ENCODE measurements at places on chromosomes 16 and 17.

GRCh38 chr16:24135624-24136565 is 120.2 kb upstream of the CACNG3 start:
- DNase-seq, result no peak

GRCh38 chr16:49650603-49651002 is 205.3 kb downstream of the ZNF423 start:
- DNase-seq, result no peak

- DNase-seq, result no peak
These were observed 1219.8 kb downstream of the CDH8 start for GRCh38 chr16:60816461-60816860.

DNA sequence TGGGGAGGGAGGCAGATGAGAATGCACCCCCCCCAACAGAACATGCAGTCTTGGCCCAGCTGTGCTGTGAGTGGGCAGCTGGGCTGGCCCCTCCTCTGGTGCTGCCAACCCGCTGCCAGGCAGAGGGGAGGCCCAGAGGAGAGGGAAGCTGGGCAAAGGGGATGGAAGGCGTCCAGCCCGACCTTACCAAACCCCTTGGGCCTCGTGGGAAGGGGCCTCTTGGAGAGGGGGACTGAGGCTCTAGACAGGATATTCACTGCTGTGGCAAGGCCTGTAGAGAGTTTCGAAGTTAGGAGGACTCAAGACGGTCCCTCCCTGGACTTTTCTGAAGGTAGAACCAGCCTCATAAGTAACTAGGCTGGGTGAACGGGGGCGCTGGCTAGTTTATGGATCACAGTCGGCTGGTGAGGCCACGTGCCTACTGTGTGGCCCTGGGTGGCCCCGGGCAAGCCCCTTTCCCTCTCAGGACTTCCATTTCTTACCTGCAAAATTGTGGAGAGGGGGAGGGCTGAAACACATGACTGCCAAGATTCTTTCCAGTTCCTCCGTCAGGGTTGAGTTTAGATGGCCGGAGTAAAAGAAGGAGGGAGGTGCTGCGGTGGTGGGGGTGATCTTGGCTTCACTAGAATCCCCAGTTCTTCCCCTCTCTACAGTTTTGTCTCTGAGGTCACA is 857 bp upstream of the STAT5A start:
- peak; percentile 63 for DNase-seq

- no peak for DNase-seq
These were observed 6.6 kb upstream of the GALK1 start for GRCh38 chr17:75771334-75772281.

- DNase-seq, result peak; percentile 87
These were observed 222.7 kb upstream of the CIBAR2 start for GRCh38 chr16:85334718-85335583.

DNA sequence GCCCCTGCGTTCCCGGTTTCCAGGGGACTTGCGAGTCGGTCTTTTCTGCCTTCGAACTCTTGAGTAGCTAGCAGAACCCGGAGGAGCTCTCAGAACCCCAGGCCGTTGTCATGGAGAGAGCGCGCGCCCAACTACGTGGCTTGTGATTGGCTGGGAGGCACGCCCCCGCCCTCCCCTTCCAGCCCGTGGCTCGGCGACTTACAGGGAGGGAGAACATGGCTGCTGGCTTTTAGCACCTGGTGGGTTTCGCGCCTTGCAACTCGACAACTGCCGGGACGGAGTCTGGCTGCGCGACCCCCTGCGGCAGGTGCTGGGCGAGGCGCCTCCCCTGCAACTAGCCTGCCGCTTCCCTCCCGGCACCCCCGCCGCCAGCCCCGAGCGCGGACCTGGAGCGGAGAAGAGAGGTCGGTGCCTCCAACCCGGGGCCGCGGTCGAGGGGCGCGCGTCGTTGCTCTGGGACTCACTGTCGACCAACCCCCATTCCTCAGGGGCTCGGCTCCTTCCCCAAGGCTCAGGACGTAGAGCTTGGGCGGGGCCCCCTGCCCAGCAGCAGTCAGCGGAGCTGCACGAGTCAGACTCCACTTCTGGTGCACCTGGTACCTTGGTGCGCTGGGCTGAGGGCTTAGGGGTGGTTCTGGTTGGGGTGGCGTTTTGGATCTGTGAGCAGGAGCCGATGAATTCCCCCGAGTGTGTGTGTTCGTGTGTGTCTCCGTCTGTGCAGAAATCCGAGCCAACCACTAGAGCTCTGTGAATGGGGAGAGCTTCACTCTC is 9.0 kb upstream of the ZFP90 start:
- peak; percentile 99 for DNase-seq

GRCh38 chr16:69114346-69114975 is 9.0 kb downstream of the HAS3 start:
- DNase-seq, result no peak

- DNase-seq, result no peak
These were observed 73.5 kb upstream of the CLEC3A start for GRCh38 chr16:77948835-77949234.

DNA sequence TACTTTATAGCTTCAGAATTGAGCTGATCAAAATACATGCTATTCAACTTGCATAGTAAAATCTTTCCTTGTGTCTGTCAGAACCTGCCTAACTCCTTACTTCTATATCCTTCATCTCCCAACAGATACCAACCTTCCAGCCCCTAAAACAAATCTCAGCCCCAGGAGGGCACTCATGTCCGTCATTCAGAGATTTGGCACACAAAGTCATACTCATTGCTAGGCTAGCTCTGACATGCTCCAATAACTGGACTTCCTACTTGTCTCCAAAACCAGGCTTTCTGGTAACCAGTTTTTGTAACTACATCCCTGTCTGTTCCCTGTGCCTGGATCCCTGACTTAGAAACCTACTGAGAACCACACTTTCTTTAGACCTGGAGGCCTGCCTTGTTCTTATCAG is 37.5 kb upstream of the DHX40 start:
- DNase-seq, result no peak

DNA sequence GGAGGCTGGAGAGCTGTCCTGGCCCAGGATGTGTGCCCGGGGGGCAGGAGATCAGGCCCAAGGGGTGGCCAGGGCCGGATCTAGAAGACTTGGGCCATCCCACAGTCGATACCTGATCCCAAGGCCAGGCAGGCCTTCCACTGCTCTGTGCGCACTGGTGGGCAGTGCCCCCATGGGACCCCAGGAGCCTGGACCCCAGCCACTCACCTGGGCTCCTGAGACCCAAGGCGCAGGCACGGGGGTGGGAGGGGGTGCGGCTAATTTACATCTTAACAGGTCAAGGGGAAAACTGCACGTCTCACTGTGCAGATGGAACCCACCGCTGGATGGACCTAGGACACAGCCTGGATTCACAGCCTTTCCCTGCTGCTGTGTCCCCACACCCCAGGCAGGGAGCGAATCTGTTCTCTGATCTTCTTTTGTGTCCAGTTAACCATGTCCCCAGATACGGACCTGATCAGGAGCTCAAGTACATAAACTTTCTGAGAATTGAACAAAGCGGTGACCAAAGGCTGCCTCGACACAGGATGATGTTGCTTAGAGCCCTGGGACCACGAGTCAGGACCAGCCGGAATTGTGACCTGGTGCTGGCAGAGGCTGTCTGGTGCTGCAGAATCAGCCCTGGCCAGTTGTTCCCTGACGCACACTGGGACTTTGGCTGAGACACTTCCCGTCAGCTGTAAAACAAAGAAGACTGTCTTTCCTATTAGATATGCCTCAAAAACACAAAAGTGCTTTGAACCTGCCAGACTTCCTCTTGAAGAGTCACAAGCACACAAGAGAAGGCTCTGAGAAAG is 60.6 kb downstream of the TNFRSF13B start:
- no peak for DNase-seq

- peak; percentile 43 for DNase-seq
These were observed 18.1 kb downstream of the DNASE1 start for GRCh38 chr16:3672571-3673041.

GRCh38 chr17:73715769-73716168 is 71.5 kb upstream of the SDK2 start:
- DNase-seq, result peak; percentile 57

GRCh38 chr16:67664871-67665270 is 1.7 kb downstream of the ENKD1 start:
- no peak for DNase-seq

GRCh38 chr17:37768438-37768837 is 23.6 kb upstream of the HNF1B start:
- DNase-seq, result no peak

DNA sequence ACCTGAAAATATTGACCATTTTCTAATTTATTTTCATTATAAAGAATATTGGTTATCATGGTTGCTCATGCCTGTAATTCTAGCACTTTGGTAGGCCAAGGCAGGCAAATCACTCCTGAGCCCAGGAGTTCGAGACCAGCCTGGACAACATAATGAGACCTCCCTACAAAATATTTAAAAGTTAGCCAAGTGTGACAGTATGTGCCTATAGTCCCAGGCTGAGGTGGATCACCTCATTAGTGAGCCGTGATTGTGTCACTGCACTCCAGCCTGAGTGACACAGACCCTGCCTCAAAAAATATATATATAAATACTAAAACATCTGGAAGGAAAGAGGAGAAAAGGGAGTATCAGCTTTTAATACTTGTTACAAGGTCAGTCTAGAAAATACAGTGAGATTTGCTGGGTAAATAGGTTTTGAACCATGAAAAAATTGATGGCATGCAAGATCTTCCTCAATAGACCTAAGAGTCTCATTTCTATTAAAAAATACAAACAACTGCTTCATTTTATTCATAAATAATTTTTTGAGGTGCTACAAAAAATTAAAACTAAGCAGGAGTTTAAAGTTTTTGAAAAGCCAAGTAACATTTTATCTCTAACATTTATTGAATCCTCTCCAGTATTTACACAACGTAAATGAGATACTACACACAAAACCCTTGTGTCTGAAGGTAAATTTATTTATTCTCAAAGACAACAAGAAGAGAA is 47.7 kb downstream of the TUBD1 start:
- DNase-seq, result no peak

- no peak for DNase-seq
These were observed 5.1 kb downstream of the PHAF1 start for GRCh38 chr16:67114793-67115192.

DNA sequence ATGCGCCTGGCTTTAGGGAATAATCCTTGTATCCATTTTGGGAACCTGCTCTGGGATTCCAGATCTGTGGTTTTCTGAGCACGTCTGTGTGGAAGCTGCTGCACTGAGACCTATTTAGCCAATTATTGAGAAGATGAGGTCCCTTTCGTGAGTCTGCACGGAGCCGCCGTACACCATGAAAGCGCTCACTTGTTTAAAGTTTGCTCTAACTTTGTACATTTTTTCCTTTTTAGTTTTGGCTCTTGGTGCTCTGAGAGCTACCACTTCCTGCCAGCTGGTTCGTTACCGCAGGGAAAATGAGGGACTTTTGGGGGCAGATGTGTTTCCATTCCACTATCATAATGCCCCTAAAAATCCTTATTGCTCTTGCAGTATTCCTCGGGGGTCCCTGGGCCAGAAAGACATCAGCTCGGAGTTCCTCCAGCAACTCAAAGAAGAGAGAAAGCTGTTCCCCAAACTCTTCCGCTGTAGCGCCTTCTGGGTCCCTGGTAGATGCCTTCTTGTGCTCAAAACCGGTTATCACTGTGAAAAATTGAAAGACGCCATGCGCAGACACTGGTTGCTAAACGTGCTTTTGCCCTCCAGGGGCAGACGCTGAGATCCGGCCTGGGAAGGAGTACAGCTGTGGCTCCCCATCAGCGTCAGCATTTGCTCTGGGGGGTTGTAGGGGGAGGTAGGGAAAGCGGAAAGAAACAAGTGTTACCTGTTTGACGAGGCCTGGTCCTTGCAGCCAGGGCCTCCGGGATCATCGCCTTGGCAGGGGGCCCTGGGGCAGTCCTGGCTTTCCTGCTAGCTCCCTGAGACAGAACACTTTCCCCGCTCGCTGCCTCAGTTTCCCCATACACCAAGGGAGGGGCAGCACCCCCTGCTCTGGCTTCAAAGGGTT is 238.1 kb downstream of the MRTFB start:
- DNase-seq, result peak; percentile 83

DNA sequence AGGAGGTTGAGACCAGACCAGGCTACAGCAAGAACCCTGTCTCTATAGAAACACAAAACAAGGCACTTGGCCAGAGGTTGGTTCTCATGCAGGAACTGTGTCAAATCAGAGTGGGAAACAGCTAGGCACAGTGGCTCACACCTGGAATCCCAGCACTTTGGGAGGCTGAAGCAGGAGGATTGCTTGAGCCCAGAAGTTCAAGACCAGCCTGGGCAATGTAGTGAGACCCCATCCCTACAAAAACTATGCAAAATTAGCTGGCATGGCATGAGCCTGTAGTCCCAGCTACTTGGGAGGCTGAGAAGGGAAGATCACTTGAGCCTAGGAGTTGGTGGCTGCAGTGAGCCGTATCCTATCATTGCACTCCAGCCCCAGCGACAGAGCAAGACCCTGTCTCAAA is 1.7 kb downstream of the UNKL start:
- DNase-seq, result no peak

DNA sequence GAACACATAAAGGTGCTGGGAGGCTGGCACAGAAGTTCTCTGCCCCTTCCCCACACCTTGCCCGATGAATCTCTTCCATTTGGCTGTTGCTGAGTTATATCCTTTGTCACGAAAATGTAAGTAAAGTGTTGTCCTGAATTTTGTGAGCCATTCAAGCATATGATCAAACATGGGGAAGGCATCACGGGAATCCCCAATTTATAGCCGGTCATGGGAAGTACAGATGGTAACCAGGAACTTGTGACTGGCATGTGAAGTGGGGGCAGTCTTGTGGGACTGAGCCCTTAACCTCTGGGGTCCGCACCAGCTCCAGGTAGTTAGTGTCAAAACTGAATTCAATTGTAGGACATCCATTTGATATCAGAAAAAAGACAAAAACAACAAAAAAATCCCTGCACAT is 13.2 kb downstream of the TOM1L2 start:
- no peak for DNase-seq

GRCh38 chr16:15509593-15510535 is 75.5 kb downstream of the BMERB1 start:
- DNase-seq, result peak; percentile 60
